HT1080 (cell line): ENCODE measurements at places on chromosomes 1 and 21.

GRCh38 chr1:204971517-204972336 is 71.3 kb upstream of the CNTN2 start:
- DNase-seq: peak; percentile 73

- DNase-seq: no peak
Measured at GRCh38 chr1:98019747-98020146, 98.9 kb upstream of the DPYD start.

DNA sequence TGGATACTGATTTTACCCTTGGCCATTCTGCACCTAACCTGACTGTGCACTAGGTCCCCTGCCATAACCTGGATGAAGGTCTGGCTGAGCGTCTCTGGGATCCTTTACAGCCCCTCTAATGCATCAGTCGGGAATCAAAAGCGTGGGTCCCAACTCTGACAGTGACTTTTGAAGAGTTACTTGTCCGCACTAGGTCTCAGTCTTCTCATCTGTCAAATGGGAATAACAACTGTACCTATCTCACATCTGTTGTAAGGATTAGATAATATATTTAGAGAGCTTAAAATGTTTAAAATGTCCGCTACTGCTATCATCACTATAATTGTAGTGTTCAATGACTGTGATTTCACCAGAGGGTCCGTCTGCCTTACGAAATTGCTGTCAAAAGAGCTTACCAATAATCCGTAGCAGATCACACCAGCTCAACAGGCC is 746 bp downstream of the TADA1 start:
- no peak for DNase-seq

DNA sequence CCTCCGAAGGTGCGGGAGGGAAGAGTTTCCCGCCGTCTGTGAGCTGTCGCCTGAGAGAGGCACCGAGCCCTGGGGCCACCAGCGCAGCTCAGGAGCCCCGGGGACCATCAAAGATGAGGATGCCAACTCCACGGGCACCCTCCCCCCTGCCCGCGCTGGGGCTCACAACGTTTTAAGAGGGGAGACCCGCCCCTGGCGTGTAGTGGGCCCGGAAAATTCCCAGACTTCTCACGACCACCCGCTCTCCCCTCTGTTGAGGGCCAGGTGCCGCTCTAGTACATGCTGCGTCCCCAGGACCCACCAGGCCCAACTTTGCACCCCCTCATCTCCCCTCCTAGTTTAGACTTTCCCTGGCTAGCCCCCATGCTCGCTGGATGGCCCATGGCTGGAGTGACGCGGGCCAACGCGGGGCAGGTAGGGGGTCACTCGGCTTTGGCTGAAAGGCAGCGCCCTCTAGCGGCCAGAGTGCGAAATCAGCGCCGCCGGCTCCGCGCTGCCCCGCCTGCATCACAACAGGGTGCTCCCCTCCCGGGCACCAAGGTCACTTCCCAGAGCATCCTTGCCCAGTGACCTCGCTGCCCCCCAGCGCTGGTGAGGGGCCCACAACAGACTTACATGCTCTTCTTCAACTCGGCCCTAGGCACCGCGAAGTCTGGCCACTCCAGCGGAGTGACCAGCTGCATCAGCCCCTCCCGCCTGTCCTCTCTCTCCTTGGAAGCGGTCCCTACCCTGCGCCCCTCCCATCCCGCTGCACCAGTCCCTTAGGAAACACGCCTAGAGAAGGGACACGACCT is 1.8 kb downstream of the CD160 start:
- DNase-seq: peak; percentile 65

DNA sequence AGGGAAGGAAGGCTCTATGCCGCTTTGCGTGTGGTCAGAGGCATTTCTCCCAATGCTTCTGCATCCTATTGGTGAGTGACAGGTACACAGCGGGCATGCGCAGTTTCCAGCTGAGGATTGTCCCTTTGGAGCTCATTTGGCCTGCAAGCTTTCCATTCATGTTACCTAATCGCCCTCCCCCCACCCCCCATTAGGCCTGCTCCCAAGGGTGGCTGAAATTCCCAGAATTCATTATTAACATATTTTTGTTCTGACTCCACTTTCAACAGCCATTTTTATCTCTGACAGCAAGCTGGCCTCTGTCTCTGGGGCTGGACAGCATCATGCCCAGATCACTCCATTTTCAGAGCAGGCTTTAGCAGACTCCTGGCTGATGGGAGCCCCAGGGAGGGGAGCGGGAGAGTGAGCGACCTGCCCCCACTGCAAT is 25.6 kb downstream of the MIS18A start:
- no peak for DNase-seq

DNA sequence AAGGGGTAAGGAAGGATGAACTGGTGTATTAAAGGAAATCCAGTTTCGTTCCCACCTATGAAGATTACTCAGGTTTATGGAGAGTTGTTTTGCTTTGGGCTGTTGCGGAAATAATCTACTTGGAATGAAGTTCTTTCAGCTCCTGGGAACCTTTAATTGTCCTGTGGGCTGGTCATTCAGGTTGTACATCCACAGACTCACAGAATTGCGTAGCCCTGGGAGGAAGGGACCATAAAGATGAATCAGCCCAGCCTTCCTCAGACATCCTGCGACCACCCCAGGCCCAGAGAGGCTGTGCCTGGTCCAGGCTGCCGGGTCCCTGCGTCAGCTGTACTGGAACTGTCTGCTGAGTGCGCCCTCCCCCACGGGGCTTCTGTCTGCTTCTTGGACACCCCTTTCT is 72.7 kb downstream of the GALNT2 start:
- DNase-seq: no peak

- no peak for DNase-seq
Measured at GRCh38 chr1:163290025-163290640, 31.6 kb upstream of the NUF2 start.

DNA sequence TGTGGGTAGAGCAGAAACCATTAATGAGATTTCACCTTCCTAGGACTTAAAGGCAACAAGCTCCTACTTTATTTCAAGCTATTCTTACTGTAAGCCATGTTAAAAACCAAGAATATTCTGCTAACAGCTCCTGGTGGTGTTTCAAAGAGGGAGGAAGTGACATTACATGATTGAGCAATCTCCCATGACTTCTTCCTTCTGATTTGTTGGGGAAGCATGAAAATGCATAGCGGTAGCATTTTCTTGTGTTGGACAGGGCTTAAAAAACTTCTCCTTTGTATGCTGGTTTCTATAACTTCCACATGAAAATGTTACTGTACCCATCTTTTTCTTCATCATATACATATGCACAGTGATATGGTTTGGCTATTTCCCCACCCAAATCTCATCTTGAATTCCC is 297.0 kb upstream of the SNX7 start:
- DNase-seq: no peak

- no peak for DNase-seq
Measured at GRCh38 chr1:72620453-72620852, 338.1 kb upstream of the NEGR1 start.

DNA sequence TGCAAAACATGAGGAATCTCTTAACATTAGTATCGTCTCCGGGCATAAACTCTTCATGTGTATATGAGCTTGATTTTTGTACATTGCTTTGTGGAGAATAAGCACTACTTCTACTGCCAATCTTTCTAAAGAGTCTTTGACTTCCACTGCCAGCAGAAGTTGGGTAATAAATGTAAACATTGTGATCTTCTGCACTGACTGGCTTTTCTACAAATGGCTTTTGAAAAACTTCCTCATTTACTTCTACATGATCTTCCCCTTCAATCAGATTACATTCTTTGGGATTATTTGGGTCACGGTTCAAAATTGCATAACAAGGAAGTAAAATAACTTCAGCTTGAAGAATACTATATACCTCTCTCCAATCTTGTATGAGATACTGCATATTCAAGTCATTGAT is 30.4 kb upstream of the SLC44A5 start:
- no peak for DNase-seq

GRCh38 chr1:106907795-106908194 is 148.7 kb upstream of the PRMT6 start:
- DNase-seq: no peak

DNA sequence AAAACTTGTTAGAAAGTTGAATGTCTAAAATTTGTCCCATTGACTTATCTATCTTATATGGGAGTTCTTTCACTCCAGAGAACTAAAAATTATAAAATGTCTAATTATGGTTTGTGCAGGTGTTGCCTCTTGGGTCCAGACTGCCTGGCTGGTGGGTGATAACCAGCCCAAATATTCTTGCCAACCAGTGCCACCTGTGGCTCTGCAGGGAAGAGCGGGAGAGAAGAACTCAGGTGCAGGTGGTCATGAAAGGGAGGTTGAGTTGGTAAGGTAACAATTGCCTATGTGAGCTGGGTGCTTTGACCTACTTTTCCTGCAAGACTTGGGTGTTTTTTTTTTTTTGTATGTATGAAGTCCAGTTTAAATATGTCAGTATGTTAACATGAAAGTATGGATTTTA is 10.2 kb downstream of the RPS6KC1 start:
- DNase-seq: no peak
